ENCODE measurements at places on chromosomes 7 and 10.

DNA sequence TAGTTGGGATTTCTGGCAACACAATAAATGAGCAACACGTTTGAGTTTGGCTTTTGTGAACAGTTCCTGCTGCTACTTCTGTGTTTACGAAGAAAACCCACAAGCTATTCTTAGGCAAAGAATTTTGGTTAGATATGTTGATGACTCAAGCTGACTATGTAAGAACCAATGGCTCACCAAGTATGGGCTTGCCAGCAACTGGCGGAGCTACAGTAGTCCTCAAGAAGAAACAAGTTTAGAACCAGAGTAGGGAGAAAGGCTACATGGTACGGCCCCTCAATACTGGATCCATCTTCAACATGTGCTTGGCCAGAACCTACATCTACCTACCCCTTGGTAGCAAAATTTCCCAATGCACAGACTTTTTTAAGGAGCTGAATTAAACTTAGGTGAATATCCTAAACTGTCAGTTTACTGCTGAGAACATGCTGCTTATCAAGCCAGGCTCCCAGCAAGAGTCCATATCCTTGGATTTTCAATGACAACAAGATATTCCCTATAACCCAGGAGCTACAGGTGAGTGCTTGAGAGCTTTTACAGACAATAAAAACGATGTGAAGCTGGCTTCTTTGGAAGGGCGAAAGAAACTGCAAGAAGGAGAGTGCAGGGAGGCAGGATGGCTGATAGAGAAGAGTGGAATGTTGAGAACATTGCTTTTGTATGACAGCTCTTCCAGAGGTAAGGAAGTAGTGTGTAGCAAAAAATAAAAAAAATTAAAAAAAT lies 74.3 kb upstream of the ASAH2 start:
- peak; percentile 87 for DNase-seq

DNA sequence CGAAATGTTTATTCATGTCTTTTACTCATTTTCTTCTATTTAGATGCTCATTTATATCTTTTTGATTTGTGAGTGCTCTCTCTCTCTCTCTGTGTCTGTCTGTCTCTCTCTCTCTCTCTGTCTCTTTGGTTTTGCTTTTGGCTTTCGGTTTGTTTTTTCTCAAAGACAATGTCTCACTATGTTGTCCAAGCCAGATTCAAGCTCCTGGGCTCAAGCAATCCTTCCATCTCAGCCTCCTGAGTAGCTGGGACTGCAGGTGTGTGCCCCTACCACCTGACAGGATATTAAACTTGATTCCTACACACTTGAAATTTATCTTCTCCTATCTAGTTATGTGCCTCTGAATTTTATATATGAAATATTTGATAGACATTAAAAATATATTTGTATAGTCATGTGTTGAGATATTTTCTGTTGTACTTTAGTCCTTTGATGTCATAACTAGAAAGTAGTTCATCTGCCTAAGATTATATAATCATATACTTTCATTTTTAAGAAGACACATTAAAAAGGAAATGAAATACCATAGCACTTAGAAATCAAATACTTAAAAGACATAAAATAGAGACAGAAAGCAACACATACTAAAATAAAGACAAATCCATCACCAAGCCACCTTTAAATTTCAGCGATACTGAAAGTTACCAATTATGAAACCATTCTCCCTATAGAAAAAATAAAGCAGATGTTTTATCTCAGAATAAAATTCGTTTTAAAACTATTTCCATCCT lies 68.1 kb upstream of the SFMBT2 start:
- no peak for DNase-seq

- DNase-seq, result no peak
These were observed 95.3 kb upstream of the MACROH2A2 start for GRCh38 chr10:69957241-69957885.

DNA sequence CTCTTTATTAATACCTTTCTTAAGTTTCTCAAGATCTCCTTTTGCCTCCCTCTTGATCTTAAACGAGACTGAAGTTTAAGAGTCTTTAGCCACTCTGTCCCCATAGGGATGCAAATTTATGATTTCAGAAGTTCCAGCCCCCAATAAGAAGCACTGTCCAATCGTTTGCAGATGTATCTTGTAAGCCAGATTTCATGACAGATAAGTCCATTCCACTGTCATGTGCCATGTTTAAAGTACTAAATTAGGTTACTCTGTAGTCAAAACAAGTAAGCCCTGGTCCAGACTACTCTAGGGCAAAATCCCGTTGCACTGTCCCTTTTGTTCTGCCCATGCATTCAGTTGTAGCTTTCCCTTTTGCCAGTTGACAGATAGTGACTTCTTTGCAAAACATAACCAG lies 157.2 kb upstream of the KAT6B start:
- no peak for DNase-seq

GRCh38 chr10:35184527-35185171 lies 58.0 kb downstream of the CREM start:
- DNase-seq, result no peak

DNA sequence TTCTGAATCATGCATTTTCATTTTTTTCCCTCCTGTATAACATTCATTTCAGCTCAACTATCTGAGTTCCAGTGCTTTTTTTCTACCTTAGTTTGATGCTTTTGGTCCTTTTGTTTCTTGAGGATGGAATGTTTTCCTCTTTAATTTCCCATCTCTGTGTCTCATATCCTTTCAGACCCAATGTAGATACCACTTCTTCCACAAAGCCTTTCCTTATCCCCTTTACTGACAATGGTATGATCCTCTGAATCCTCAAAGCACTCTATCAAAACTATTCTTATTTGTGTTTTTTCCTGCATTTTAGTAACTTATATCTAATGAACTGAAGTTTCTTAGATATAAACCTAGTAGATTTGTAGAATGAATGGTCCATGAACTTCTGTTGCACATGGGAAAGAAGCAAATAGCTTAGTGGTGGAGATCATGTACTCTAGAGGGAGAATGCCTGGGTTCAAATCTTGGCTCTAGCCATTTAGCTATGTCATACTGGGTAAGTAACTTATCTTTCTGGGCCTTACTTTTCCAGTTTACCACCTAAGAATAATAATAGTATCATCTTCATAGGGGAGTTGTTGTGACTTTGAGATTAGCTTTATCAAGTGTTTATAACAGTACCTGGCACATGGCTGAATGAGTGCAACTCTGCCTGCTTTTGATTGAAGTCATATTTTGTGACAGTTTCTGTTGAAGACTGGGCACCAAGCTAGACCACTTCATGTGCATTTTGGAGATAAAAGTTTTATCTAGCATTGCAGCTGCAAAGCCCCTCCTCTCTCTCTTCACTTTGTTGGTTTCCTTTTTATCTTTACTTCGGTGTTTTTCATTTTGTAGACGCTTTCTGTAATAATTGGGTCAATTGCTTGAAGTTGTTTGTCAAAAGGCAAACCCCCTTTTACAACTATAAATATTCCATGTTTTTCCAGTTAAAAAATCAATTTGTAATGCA lies 18.5 kb downstream of the STAM start:
- DNase-seq, result no peak

GRCh38 chr10:118950997-118951637 lies 78.4 kb upstream of the NANOS1 start:
- no peak for DNase-seq

- DNase-seq, result no peak
These were observed 69.0 kb upstream of the WNT16 start for GRCh38 chr7:121259826-121260225.

GRCh38 chr7:106068538-106068961 lies 43.6 kb downstream of the SYPL1 start:
- DNase-seq, result no peak

- DNase-seq, result no peak
These were observed 71.1 kb upstream of the CFAP46 start for GRCh38 chr10:133013463-133013862.

GRCh38 chr7:45443263-45443662 lies 130.9 kb upstream of the ADCY1 start:
- no peak for DNase-seq

DNA sequence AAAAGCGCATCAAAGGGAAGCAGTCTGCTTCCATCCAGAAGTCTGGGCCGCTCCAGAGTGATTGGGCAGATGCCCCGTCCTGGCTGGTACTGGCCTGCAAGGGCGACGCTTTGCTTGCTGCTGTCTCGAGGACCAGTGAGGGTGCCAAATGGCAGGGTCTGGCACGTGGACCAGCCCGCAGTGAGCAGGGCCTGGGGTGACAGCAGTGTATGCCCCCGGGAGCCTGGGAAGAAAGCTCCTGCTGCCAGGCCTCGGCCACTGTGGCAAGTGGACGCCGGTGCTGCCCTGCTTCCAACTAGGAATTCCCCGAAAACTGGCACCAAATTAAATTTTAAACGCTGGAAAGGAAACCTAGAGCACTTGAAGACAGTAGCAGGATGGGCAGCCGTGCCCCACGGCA lies 357.0 kb upstream of the MKI67 start:
- no peak for DNase-seq

- DNase-seq, result no peak
These were observed 13.7 kb upstream of the KBTBD2 start for GRCh38 chr7:32905175-32905662.

Measured in tibial artery (tissue), 4 donors.